Hematopoietic multipotent progenitor cell treated with erythropoietin and hydrocortisone succinate and interleukin-3 and kit ligand, for 15 days (in vitro differentiated cells): ENCODE measurements at places on chromosomes 5 and 9.

DNA sequence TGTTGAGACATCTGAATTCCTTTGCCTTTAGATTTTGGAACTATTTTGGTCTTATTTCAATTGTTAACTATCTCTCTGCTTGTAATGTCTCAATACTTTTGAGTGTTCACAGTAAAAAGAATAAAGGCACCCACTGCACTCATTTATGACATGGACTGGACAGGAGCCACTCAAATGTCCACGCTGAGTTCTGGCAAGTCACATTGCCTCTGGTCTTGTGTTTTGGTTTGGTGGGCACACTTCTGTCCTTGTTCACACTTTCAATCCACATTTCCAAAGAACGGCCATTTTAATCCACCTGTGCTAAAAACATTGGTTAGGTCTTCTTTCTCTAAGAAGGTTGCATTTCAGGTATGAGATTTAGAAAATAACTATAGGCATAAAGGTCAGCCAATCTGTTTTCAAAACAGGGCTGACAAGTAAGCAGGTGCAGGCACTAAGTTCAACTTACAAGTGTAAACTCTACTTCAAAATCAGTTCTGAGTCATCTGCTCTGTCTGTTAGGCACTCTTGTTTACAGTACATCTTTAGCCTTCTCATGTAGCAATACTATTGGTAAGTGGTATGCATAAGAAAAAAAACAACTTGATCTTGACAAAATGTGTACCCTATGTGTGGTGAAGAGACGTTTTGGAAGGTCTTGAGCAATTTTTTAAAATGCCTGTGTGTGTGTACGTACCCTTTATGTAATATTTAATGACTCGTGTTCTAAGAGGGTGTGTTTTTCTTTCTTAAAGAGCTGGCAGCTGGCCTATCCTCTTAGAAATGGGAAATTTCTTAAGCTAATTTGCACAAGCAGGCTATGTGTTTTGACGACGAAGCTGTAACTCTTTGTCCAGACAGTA lies 31.5 kb upstream of the ZFAND5 start:
- no peak for DNase-seq

GRCh38 chr5:99023330-99023729 lies 94.5 kb upstream of the CHD1 start:
- no peak for DNase-seq

- DNase-seq = no peak
These were observed 97.8 kb upstream of the HAND1 start for GRCh38 chr5:154575546-154576428.

DNA sequence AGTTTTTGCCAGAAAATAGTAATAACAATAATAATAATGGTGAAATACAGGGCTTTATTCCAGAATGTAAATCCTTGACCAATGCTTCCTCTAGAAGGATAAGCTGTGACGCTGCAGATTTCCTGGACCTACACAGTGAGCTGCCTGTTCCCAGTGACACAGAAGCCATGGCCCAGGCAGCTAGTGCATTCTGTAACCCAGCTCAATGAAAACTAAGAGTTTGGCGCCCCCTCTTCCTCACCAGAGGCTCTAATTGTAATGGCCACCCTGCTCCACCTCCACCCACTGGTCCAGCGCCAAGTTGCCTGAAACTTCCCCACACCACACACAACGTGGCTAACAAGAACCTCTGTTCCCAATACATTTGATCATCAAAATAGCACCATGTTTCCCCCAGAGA lies 248.1 kb downstream of the CETN3 start:
- DNase-seq = no peak

DNA sequence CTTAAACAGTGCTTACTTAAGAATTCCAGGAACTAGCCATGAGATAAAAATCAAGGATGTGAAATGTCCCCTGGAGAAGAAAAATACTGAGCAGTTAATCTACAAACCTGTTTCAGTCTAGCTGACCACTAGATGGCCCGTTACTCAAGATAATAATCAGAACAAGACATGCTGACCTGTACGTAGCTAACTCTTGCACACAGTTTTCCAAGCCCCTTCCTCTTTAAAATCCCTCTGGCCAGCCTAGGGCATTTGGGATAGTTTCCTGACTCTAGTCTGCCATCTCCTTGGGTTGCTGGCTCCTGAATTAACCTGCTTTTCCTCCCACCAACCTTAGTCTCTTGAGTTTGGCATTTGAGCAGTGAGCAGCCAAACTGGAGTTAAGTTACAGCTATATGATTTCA lies 59.2 kb upstream of the TRAF1 start:
- no peak for DNase-seq

- DNase-seq = no peak
These were observed 196.4 kb downstream of the TLE4 start for GRCh38 chr9:79768194-79768593.

DNA sequence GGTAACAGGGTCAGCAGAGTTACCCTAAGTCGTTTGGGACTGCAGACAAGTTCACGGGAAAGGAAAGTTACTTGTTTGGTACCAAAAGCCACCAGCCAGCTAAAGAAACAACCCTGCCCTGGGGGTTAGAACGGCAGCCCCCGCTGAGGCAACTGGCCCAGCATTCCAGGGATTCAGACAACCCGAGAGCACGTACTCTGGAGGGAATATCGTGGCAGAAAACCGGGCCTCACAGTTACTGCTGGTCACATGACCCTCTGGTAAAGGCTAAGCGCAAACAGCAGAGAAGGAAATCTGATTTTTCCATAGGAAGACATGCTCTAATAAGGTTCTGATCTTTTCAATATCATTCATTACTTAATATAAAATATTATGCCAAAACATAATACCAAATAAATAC lies 22.5 kb upstream of the MLANA start:
- no peak for DNase-seq

DNA sequence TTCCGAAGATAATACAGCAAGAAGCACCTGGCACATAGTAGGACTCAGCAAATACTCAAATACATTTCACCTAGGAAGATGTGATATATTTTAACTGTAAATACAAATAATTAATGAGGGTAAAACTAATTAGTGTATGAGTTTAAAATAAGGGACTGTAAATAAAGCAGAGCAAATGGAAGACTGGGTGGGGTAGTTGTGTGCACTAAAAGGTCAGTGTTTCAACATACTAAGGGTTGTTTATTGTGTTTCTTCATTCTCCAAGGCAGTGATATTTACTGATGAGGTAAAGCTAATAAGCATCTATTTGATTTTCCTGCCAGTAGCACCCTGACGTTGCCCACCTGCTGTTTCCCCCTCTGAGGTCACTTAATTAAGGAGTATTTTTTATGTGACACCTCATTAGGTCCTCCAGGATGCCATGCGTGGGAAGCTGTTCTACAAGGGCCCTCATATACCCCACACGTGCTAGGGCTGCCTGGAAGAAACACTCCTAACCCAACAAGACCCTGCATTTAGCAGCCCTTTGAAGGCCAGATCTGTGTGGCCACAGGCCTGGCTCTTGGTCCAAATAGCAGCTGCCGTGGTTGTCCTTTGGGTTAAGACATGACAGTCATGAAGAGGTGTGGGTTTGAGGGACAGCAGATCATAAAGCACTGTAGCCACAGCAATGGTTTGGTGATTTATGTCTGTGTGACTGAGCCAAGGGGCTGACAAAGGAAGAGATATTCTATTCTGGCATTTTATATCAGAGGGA lies 97.5 kb upstream of the RPS23 start:
- no peak for DNase-seq

- no peak for DNase-seq
These were observed 88.9 kb downstream of the CDK5RAP2 start for GRCh38 chr9:120490888-120491595.

GRCh38 chr9:70609542-70610286 lies 195.3 kb upstream of the KLF9 start:
- no peak for DNase-seq

GRCh38 chr5:56429110-56429561 lies 196.0 kb upstream of the ANKRD55 start:
- no peak for DNase-seq

GRCh38 chr5:158565017-158565789 lies 534.5 kb downstream of the EBF1 start:
- no peak for DNase-seq

GRCh38 chr5:102307232-102307631 lies 11.1 kb upstream of the SLCO4C1 start:
- no peak for DNase-seq

- DNase-seq = peak; percentile 43
These were observed 57.0 kb downstream of the COL15A1 start for GRCh38 chr9:99000476-99001395.

GRCh38 chr9:800591-801150 lies 40.8 kb upstream of the DMRT1 start:
- no peak for DNase-seq

DNA sequence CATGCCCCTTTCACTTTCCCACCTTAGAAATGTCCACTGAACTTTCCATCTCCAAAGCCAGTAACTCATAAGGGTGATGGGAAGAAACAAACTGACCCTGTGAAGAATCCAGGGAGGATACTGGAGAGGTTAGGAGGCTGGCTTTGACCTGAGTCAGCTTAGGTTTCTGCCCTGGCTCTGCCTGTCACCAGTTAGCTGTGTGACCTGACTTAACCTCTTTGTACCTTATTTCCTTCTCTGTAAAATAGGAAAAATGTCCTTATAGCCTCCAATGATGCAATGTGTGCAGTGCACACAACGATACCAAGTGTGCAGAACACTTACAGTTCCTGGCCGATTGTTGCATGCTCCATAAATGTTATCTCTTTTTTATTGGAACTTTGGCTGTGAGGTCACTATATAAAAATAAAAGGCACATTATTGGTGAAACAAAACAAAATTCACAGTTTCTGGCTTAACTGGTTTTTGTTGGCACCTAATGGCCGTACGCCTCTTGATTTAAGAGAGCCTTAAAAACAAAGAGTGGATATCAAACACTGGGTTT lies 37.8 kb downstream of the GABRP start:
- DNase-seq = no peak

GRCh38 chr5:160543395-160543794 lies 121.7 kb downstream of the PTTG1 start:
- DNase-seq = no peak

GRCh38 chr9:133830711-133831110 lies 92.6 kb upstream of the SARDH start:
- DNase-seq = no peak

DNA sequence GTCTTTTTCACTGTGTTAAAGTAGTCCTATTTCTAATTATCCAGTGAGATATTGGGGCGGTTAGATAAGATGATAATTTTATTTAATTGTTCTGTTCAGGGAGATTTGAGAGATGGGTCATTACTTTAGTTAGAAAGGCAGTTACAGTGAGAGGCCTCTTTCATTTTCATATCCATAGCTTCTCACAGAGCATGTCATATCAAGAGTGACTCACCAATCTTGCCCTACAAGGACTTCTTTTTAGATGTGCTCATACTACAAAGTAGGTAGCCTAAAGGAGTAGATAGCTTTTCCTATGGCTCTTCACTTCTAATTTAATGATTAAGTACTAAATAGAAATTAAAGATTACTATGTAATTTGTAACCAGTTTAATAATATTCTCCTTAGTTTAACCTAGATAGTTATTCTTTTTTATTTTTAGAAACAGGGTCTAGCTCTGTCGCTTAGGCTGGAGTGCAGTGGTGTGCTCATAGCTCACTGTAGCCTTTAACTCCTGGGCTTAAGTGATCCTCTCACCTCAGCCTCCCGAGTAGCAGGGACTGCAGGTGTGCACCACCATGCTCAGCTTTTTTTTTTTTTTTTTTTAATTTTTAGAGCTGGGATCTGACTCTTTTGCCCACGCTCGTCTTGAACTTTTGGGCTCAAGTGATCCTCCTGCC lies 71.0 kb downstream of the FER start:
- DNase-seq = no peak

GRCh38 chr5:10828241-10828640 lies 67.2 kb upstream of the DAP start:
- no peak for DNase-seq

DNA sequence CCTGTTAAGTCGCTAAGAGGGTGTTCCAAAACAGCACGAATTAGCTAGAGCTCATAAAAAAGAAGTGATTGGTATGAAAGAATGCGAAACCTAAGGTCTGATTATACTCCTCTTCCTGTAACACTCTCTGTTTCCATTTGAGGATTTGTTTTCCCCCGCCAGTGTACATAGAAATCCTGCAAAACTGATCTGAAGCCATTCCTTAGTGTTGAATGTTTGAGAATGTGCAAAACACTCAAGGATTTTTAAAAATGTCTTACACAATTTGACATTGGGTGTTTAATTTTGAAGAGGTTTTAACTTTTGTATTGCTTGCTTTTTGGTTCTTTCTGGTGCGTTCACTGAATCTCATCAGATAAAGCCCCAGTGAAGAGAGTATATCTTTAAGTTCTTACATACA lies 105.3 kb downstream of the KCNN2 start:
- DNase-seq = no peak

DNA sequence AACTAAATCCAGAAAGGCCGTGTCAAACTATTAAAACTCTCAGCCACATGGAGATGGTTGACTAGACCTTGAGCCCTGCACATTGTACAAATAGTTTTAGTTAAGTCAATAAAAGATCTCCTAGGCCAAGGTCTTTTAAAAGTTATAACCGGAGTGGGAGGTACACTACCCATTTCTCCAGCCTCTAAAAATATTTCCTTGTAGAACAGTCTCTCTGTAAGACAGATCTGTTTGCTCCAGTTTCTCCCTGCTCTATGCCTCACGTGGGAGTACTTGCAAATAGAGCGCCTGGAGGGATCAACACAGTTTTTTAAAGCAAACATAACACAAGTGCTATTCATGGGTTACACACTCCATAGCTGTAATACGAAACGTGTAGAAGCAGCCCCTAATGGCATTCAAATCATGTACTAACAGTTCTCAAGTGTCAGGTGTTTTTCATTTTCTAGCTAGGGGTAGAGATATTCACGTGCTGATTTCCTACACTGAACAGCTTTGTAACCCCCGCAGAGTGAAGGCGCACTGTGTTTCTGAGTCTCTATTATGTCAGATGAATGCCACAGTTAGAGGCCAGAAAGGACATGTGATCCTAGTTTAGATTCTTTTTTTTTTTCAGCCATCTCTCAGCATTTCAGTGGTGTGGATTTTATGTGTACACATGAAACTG lies 703.4 kb upstream of the GRAMD2B start:
- no peak for DNase-seq
